ENCODE measurements at places on chromosomes 1 and 21. TPM values are rescaled to one million over a fixed set of nuclear protein-coding genes. Genes with fewer than 3 reads are reported as not detected.

FALEC gene
- polyA plus RNA-seq, result 0.38 TPM

DEDD gene
- 45.8 TPM for polyA plus RNA-seq

KRTAP19-3 gene
- not detected for polyA plus RNA-seq

ANKRD65 gene
- 1.1 TPM for polyA plus RNA-seq

MXRA8 gene
- 10.1 TPM for polyA plus RNA-seq

SERPINC1 gene
- polyA plus RNA-seq, result 5.3 TPM

LCE1F gene
- polyA plus RNA-seq, result not detected

KRTAP11-1 gene
- not detected for polyA plus RNA-seq

RAB25 gene
- polyA plus RNA-seq, result 0.13 TPM

MYOCOS gene
- polyA plus RNA-seq, result not detected

MANEAL gene
- 3.7 TPM for polyA plus RNA-seq

USP33 gene
- 15.0 TPM for polyA plus RNA-seq

ANGPTL3 gene
- not detected for polyA plus RNA-seq

ERICH3 gene
- polyA plus RNA-seq, result not detected

SCMH1 gene
- polyA plus RNA-seq, result 18.2 TPM

ARHGAP29 gene
- 7.9 TPM for polyA plus RNA-seq

RPE65 gene
- polyA plus RNA-seq, result not detected

LEFTY1 gene
- not detected for polyA plus RNA-seq

ATAD3C gene
- 0.12 TPM for polyA plus RNA-seq

ALG14 gene
- 0.95 TPM for polyA plus RNA-seq

PKP1 gene
- 2.7 TPM for polyA plus RNA-seq

SPOCD1 gene
- 0.05 TPM for polyA plus RNA-seq

S100A7A gene
- polyA plus RNA-seq, result not detected

GBP1 gene
- polyA plus RNA-seq, result 1.7 TPM

NKAIN1 gene
- 7.0 TPM for polyA plus RNA-seq

ST7L gene
- polyA plus RNA-seq, result 9.3 TPM
